Cardiac fibroblast (primary cell): ENCODE measurements at places on chromosomes 2 and 18.
A peak's percentile ranks its signal among the peaks of the same experiment; 100 is the strongest.

- DNase-seq, result peak; percentile 82
Observed at GRCh38 chr2:189421644-189422043, 19.6 kb upstream of the WDR75 start.

DNA sequence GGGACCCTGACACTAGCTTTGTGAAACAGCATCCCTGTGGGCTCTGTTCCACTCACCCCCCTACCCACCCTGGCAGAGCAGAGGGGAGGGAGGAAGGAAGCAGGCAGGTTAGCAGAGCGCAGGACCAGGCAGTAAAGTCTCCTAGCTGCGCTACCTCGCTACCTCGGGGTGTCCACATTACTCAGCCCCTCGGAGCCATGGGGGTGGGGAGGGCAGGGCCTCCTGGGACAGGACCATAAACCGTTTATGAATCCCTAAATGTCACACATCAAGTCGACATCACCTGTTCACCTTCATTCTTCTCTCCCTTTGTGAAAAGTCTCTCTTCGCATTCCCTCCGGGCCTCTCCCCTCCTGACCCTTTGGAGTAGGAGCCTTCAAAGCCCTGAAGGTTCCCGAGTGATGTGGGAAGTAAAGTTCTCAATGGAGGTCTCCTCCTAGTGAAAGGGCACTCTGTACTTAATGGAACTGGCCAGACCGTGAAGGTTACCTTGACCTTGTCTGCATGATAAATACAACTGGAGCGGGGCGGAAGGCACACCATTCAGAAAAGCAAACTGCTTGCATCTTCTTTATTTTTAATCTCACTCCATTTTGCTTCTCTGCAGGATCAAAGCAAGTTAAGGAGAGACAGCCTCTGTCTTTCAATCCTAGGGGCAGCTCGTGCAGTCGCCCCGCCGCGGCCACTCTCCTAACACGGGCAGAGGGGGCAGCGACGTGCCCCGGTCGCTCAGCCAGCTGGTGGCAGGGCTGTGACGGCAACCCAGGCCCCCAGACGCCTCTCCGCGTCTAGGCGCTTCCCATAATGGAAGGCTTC is 23.7 kb upstream of the SMAD7 start:
- no peak for DNase-seq

GRCh38 chr18:63883617-63884016 is 3.9 kb upstream of the SERPINB2 start:
- peak; percentile 14 for DNase-seq

DNA sequence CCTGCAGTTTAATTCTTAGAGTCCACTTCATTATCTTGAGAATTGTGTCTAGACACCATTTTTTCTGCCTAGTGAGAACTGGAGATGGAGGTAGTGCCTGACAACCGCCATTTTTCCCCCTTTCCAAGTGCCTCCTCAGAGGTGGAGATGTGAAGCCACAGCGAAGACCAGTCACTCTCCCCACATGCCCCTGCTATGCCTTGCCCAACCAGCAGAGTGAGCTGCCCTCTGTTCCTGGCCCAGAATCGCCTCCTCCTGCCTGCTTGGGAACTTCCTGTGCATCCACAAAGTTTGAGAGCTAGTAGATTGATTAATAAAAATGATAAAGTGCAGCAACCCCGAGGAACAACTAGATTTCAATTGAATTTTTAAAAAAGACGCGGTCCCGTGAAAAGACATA is 123.3 kb downstream of the CLIP4 start:
- peak; percentile 33 for DNase-seq

GRCh38 chr2:111176388-111176787 is 55.7 kb downstream of the BCL2L11 start:
- no peak for DNase-seq

DNA sequence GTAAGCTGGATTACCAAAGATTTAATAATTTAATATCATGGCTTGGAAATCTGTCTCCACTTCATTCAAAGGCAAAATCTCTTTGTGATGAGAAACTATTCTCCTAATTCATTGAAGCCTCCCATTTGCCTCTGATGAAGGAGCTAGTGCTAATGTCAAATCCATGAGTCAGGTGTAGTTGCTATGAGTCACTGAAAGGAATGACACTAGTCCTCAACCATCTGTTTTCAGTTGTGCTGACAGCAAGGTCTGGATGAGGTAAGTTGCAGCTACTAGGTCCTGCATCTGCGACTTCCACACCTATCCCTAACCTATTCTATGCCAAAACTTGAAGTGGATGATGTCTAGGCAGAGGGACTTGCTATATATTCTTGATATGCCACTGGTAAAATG is 324.0 kb upstream of the UBE2E3 start:
- DNase-seq, result peak; percentile 79
